ENCODE measurements at places on chromosomes 6 and 20.

- no peak for DNase-seq
These were observed 201.8 kb downstream of the GRIK2 start for GRCh38 chr6:101595276-101595675.

- no peak for DNase-seq
These were observed 70.8 kb downstream of the CD164 start for GRCh38 chr6:109311471-109311870.

DNA sequence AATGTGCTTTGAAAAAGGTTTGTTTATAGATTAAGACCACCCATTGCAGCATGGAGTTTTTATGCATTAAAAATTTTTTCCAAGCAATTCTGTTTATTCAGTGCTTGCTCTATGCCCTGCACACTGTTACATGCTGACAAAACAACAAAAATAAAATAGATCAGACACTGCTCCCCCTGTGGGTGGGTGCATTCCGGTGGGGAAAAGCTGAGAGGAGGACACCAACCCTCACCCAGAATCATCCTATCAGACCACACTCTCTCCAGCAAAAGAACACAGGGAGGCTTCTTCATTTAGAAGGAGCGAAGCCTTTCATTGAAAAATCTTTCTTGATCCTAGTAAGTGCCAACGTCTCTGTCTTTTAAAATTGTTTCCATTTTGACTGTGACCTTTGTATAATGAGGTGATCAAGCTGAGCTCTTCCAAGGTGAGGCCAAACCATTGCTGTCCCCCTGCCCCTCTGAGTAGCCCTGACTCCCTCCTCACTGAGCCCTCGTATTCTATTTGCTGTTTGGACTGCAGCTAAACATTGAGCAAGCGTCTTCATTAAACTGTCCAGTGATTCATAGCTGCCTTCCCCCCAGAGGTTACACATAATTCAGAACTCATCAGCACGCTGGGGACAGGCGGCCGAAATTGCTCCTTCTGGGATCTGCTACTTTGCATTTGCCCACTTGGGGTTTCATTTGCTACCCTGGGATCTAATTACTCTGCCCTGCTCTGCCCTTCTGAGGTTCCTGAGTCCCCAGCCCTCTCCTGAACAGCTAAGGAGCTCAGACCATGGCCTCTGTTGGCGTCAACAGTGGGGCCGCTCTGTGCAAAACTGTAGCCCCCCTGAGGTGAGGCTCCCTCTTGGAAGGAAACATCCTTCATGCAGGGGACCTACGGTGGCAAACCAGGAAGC is 102.4 kb downstream of the F13A1 start:
- no peak for DNase-seq

GRCh38 chr6:166365221-166365620 is 17.5 kb downstream of the MPC1 start:
- no peak for DNase-seq

DNA sequence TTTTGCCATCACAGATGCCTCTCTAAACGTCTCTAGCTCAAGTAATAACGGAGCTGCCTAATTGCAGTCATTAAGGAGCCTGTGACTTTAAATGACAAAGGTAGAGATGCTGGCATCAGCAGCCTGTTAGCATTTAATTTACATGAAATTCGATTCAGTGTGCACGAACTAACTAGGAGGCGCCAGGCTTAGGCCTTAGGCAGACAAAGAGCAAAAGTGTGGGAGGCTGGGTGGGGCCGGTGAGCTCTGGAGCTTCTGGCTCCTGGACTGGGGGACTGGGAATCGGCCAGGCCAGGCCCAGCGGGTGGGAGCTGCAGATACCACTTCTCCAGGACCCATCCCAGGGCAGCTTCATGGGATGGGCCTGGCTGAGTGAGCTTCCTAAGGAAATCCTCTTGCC is 170.0 kb upstream of the AGPAT4 start:
- no peak for DNase-seq

- DNase-seq = peak; percentile 2
These were observed 101.5 kb upstream of the ISM1 start for GRCh38 chr20:13119583-13119982.

DNA sequence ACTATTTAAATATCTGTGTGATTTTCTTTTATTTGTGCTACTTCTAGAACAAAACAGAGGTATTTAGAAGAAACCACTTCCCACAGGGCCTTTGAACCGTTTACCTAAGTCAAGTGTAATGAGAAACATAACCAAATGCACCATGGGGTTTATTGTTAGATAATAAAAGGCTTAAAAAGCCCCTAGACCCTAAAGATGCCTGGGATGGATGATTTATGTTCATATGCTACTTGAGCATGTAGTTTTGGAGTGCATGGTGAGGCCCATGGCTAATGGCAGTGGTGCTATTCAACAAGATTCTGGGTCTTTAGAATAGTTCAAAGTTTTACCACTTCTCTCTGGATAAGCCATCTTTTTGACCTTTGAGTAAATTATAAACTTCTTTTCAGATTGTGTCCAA is 65.9 kb downstream of the MTHFD1L start:
- no peak for DNase-seq

- no peak for DNase-seq
These were observed 253.1 kb downstream of the LY86 start for GRCh38 chr6:6841571-6841970.

DNA sequence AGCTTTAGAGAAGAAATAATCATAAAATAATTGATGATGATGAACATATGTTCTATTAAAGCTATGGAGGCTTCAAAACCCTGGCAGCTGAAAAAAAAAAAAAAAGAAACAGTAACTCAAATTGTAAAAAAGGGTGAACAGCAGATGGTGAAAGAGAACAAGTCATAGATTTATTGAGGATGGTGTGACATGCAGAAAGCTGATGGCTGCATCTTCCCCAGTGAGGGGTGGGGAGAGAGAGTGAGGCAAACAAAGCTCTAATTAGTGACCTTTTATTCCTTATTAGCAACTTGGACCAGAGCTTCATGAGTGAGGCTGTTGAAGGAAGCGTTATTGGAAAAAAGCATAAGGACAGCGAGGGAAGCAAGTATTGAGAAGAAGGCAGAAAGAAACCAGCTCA is 191.7 kb downstream of the EDN1 start:
- no peak for DNase-seq

- DNase-seq = no peak
These were observed 184.7 kb upstream of the PREP start for GRCh38 chr6:105587349-105588122.

DNA sequence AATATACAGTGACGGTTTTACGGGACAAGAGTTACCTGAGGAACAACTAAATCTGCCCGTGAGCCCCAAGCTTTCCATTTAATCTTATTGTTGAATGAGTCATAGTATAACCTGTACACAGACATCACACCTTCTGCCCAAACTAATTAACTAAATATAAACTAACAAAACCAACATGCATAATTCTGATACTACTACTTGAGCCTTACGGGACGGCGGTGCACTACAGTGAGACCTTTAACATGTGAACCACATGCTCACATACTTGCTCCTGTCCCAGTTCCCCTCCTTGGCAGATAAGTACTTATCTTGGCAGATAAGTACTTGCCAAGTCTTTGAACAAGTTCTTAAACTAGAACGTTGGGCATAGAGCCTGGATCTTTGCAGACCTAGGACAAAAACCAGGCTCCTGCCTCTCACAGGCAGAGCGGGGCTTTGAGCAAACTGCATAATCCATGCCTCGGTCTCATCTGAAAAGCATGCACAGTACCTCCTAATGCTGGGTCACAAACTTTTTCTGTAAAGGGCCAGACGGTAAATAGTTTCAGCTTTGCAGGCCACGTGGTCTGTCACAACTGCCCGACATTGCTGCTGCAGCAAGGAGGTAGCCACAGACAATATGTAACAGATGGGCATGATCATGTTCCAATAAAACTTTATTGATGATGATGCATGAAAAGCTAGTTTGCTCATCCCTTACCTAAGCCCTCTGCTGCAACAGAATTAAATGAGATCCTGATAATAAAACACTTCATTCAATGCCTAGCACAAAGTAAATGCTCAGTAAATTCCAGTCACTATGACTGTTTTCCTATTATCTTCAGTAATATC is 23.0 kb downstream of the ZNF217 start:
- no peak for DNase-seq

- peak; percentile 35 for DNase-seq
These were observed 192.0 kb downstream of the PREX1 start for GRCh38 chr20:48635791-48636267.

GRCh38 chr6:131532580-131533039 is 40.4 kb upstream of the ARG1 start:
- no peak for DNase-seq

GRCh38 chr20:59508729-59509128 is 95.6 kb upstream of the PHACTR3 start:
- no peak for DNase-seq

DNA sequence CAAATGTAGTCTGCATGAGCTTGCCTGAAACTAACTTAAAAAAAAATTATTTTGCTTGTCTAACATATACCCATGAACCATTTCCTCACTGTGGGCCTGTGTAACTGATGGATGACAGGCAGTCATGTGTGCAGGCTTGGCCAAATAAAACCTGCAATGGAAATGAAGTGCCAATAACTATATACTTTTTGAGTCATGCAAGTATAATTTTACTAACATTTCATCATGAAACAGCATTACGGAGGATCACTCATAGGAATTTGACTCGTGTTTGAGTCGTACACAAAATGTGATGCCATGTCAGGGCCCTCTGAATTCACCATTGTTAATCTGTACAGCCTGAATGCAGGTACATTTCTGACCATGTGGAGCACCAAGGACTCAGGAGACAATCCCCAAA is 46.6 kb downstream of the HDDC2 start:
- no peak for DNase-seq

DNA sequence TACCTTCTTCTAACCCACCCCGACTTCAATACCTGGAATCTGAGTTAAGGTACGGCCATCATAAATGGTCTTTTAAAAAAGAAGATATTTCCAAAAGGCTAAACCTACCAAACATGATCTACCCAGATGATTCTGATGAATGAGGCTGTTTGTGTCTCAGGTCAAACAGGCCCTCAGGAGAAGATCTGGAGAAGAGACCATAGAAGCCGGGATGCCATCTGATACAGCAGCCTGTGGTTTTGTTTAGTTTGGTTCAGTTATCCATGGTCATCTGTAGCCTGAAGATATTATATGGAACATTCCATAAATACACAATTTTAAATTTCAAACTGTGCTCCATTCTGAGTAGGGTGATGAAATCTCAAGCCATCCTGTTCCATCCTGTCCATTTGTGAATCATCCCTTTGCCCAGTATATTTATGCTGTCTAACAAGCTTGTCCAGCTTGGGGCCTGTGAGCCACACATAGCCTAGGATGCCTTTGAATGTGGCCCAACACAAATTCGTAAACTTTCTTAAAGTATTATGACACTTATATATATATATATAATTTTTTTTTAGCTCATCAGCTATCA is 4.0 kb upstream of the CAP2 start:
- no peak for DNase-seq

GRCh38 chr6:142926494-142927270 is 18.3 kb downstream of the HIVEP2 start:
- peak; percentile 61 for DNase-seq

Data from activated gamma-delta T cell treated with anti-CD3 and anti-CD28 coated beads, Interleukin-2, amount 50 U/mL, for 16 hours (primary cell).